ENCODE measurements at places on chromosomes 4 and X.

GRCh38 chr4:121801715-121802075 lies 572 bp downstream of the EXOSC9 start:
- DNase-seq, result no peak

- DNase-seq, result no peak
Measured at GRCh38 chrX:40684092-40684491, 36.7 kb upstream of the CXorf38 start.

GRCh38 chr4:62670514-62670913 lies 1470.4 kb downstream of the ADGRL3 start:
- no peak for DNase-seq

- DNase-seq, result no peak
Measured at GRCh38 chrX:40170830-40171512, 73.2 kb upstream of the BCOR start.

- no peak for DNase-seq
Measured at GRCh38 chr4:44121210-44121609, 327.4 kb downstream of the KCTD8 start.

GRCh38 chr4:107747748-107748486 lies 27.9 kb upstream of the PAPSS1 start:
- no peak for DNase-seq

- DNase-seq, result no peak
Measured at GRCh38 chrX:118197730-118198129, 81.1 kb upstream of the KLHL13 start.

DNA sequence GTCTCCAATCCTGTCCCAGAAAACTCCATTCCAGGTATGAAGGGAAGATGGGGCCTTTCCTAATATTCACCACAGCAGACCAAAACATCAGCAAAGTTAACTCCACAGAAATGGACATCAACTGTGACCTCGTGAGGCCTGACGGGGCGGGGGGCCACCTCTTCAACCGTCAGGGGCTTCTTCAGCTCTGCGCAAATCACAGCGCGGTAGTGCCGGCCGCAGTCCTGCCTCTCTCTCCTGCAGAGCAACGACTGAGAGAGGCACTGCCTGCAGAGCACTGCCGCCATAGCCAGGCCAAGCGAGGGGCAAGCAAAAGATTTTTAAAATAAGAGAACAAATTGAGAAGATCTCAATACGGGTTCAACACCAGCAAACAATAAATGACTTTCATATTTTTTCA lies 226.2 kb downstream of the STPG2 start:
- no peak for DNase-seq

GRCh38 chr4:151688003-151688784 lies 72.6 kb downstream of the GATB start:
- DNase-seq, result no peak

DNA sequence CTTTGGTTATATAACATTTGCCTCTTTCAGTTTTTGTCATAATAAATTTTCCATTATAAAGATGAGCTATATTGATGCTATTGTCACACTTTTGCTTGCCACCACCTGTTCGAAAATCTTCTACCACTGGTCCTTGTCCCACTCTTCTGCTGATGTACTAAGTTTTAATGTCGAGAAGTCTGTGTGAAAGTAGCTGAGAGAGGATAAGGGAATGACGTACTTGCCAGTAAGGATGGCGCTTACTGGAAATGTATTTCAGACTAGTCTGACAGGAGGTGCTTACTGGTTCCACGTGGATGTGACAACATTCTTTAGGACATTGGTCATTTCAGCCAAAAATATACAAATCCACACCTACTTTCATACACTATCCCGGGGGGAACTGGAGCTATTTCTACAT lies 132.7 kb upstream of the NR3C2 start:
- no peak for DNase-seq

DNA sequence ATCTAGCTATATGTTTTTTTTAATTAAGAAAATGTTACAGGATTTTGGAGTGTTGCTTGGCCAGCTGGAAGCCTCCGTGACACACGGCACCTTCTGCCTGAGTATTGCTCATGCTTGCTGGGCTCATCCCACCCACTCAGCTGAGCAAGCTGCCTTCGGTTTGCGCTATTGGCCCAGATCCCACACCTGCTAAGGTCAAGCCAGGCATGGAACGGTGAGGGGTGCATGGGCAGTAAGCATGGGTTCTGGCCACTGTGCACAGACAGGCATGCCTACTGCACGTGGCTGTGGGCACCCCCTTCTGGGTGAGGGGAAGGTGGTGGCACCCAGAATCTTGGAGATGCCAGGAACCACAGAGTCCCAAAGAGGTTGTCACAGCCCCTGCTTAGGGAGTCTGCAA lies 1178.4 kb upstream of the PCDH7 start:
- no peak for DNase-seq

DNA sequence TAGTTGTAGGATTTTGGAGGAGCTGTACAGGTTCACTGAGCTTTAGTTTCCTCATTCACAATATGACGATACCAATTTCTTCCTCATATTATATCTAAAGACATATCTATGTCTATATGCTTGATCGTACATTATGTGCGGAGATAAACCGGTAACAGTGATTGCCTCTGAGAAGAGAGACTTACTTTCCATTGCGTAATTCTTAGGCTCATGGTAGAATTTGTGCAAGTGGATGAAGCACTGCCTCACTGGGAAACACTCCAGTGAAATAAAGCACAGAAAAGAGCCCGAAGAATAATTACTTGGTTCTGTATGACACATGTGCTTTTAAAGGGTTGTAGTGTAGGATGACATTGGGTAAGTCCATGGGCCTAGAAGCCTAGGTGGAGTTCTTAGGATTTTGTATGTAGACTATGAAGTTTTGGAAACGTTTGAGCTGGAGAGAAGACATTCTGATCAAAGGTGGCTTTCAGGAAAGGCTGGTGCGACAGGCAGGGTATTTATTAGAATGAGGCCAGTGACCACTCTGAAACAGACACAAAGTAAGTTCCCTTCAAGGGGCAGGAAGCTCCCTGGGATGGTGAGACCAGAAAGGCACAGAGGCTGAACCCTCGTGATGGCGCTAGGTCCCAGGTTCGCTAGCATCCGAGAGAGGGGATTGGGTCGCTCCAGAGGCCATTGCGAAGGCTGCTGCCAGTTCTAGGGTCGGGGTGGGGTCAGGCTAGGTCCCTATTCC lies 649 bp upstream of the VBP1 start:
- DNase-seq, result no peak

GRCh38 chr4:13413729-13414437 lies 70.3 kb downstream of the RAB28 start:
- no peak for DNase-seq

- DNase-seq, result no peak
Measured at GRCh38 chrX:133681421-133681820, 266.1 kb upstream of the GPC4 start.

DNA sequence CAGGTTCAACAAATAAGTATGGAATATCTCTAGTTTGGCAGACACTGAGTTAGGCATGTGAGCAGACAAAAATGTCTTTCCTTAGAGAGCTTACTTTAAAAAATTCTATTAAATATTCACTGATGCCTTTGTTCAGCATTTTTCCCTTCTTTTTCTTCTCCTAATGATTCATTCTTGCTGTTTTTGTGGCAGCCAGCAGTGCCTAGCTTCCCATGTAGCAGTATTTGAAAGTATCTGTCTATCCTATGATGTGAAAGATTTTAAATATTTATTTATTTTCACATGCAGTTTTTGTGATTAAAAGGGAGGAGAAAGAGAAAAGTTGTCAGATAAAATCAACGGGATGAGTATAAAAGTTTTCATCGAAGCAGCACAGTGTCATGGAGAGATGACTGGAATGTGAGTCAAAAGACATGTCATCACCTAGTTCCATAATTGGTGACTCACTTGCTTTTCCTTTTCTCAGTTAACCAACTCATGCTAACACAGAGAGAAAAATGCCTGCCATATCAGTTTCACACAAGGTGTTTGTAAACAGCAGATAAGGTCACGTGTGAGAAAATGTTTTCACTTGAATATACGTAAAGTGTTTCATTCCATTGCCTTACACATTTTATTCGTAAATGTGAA lies 69.8 kb downstream of the BMPR1B start:
- no peak for DNase-seq

GRCh38 chr4:72531322-72531721 lies 37.7 kb downstream of the ADAMTS3 start:
- DNase-seq, result no peak

GRCh38 chr4:152655272-152656129 lies 24.3 kb downstream of the TMEM154 start:
- no peak for DNase-seq

GRCh38 chr4:77488882-77489281 lies 116.7 kb upstream of the CXCL13 start:
- no peak for DNase-seq

GRCh38 chr4:87103691-87104187 lies 116.7 kb downstream of the KLHL8 start:
- no peak for DNase-seq

DNA sequence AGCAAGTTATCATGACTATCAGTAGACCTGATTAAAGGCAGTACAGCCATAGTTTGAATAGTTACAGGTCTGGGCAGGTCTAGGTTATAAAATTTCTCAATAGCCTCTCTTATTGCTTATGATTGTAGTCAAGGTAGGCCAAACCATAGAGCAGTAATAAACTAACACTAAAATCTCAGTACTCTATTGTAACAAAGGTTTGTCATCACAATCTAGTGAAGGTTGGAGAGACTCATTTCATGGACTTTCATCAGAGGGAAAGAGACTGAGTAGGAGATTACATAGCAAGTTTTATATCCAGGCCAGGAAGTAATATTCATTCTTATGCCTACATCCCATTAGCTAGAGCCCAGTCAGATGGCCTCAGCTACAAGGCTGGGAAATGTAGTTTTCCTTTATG lies 141.0 kb downstream of the ASB9 start:
- DNase-seq, result no peak

DNA sequence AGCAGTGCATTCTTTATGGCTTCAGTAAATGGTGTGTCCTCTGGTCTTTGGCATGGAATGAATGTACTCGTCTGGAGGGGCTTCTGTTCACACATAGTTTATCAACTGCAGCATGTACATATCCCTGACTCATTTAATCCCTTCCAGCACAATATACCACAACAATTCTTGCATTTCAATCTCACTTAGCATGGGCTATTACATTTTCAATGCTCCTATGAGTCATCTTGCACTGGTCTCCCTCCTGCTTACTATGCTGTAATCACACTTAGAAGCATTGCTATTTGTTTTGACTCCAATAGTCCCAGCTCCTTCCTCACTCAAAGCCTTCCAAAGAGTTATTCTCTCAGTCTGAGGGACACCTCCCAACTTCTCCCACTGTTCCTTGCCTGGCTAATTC lies 180.9 kb upstream of the NUDT10 start:
- DNase-seq, result no peak

GRCh38 chr4:160537681-160538080 lies 1434.8 kb downstream of the RAPGEF2 start:
- DNase-seq, result no peak

DNA sequence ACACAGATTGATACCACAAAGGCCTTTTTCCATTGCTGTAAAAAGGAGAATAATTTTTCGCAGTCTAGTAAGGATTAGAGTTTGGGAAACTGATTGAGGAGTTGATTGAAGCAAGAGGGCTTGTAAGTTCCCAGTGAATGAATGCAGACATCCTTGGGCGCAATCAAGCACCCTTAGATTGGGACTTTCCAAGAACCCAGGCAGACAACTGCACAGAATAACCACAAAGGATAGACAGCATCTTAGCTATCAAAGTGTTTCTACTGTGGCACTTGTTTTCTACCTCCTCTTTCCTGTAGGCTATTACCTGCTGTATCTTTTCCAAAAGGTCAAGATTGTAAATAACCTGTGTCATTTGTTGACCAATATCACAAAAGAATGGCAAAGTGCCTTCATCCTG lies 2.6 kb downstream of the COX18 start:
- no peak for DNase-seq

GRCh38 chr4:55030589-55030988 lies 94.8 kb downstream of the KDR start:
- DNase-seq, result no peak

- DNase-seq, result no peak
Measured at GRCh38 chrX:42443267-42443666, 334.7 kb downstream of the PPP1R2C start.

DNA sequence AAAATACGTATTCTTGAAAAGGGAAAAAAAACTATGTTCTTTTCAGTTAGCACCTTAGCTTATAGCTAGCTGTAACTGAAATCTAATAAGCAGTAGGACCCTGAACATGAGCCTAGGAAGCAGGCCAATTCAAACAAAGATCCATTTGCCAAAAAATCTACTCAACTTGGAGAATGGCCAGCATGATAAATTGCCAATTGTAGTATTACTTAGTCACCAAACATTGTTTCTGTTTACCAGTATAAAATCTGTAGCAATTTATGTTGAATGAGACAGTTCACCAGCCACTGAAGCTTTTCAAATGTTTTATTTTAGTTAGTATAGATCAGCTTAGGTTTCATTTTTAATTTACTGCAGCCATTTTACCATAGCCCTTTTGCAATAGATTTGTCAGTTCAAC lies 323.6 kb upstream of the DIPK2B start:
- no peak for DNase-seq

- DNase-seq, result no peak
Measured at GRCh38 chr4:153781717-153782416, 7.0 kb downstream of the SFRP2 start.
